ENCODE measurements at places on chromosomes 1 and 21.

DNA sequence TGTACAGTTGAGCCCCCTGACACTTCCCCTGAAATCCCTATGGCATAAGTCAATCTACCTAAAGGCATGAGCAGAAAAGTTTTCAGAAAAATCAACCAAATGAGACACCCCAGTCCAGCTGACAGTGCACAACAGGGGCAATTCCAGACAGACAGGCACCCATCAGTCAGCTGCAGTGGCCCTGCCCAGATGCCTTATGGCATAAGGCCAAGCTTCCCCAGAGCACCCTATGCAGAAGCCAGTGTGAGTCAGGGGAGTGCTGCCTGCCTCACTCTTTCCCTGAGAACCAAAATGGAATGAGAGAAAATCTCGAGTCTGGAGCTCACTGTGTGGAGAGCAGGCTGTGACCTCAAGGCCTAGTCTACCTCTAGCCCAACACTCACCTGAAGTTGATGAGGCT lies 38.1 kb downstream of the MRAP start:
- peak; percentile 87 for DNase-seq

- DNase-seq, result no peak
These were observed 870 bp downstream of the FBXO28 start for GRCh38 chr1:224114787-224115175.

GRCh38 chr1:244162786-244163530 lies 111.9 kb downstream of the ZBTB18 start:
- DNase-seq, result no peak

DNA sequence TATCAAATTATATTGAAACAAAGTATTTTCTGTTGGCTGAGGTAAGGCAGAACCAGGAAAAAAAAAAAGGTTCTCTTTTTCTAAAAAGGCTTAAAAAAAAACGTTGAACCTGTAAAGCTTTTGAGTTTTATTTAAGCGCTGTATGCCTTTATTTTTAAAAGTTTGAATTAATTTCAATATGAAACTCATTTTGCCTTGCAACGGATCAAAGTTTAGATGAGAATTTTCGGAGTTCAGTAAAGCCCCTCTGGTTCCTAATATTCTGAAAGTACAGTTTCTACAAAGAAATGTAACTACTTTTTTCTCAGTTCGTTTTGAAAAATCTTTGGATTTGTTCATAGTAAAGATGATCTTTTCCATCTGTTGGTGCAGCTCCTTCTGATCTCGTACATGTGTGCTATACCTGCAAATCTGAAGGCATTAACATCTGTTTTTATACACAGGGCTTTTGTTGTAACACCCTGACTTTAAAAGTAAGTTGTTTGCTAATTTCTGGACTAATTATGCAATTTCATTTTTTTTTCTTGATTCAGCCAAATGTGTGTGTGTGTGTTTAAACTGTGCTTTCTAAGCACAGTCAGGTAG lies 1.7 kb downstream of the ZBTB18 start:
- DNase-seq, result no peak

- no peak for DNase-seq
These were observed 366.4 kb upstream of the ZP4 start for GRCh38 chr1:238257018-238257621.

- DNase-seq, result no peak
These were observed 8.2 kb downstream of the MATN1 start for GRCh38 chr1:30715216-30715615.

DNA sequence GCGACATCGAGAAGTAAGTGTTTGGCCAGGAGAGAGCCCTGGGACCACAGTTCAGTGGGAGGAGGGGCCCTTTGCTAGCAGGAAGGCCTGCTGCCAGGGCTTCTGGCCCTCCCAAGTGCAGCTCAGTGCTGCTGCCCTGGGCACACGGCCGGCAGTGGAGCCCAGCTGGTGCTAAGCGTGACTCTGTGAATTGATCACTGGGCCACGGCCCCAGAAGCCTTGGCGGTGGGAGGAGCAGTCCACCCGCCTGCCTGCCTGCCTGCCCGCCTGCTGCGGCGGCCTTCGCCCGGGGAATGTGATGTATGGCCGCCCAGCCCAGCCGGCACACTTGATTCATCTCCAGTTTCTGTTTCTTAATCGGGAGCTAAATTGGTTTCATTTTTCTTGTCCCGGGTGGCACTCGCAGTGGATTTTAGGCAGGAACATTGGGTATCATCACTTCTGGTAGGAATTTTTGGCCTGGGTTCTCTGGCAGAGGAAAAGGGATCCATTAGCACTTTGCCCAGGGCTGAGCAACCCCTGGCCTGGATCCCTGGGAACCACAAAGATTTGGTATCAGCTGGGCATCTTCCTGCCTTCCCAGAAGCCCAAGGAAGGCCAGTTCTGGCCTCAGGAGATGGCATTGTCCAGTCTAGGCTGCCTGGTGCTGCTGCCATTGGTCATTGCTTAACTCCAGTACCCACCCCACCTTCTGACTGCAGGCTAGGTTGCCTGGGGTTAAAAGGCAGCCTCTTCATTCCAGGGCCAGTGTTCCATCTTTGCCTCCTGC lies 28.6 kb downstream of the TMEM53 start:
- no peak for DNase-seq

- DNase-seq, result no peak
These were observed 73.5 kb downstream of the SGIP1 start for GRCh38 chr1:66607458-66607857.

DNA sequence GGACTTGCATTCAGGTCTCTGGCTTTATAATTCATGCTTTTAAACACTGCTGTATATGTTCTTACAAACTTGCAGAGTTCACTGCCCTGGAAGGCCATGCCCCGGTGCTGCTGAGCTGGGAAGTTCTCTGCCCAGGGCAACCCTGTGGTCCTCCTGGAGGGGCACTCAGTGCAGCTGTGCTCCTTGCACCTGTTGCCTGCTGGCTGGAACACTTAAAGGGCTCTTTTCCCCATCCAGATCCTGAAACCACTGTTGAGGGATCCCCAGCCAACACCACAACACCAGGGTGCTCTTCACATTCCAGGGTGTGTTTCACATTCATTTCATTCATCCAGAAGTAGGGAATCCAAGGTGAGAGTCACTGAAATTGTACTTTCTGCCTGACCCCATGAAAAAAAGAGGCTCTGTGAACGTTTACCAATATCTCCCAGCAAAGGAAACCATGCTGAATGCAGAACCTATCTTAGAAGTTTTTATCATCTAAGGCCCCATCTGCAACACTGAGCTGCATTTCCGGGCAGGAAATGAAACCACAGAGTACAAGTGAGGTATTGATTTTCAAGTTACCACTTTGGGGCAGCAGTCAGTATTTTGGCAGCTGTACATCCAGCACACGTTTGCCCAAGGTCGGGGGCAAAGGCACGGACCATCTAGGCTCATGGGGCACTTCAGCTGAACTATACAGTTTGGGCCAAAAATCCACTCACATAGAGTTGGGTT lies 16.4 kb upstream of the KIAA0040 start:
- no peak for DNase-seq

GRCh38 chr1:39574646-39575045 lies 1.9 kb downstream of the PABPC4 start:
- DNase-seq, result no peak

GRCh38 chr1:55826381-55827080 lies 611.4 kb upstream of the USP24 start:
- DNase-seq, result no peak

GRCh38 chr1:9792156-9793042 lies 31.4 kb downstream of the CLSTN1 start:
- peak; percentile 51 for DNase-seq

All from BE2C (cell line).